ENCODE measurements at places on chromosomes 16 and 17.

GRCh38 chr17:40259505-40259904, 28.2 kb upstream of the CDC6 start:
- no peaks in the 10 kb centered on the region for H3K27me3 ChIP-seq
- H3K27ac ChIP-seq = no peak overlapping the region
- H3K4me3 ChIP-seq = no peak overlapping the region

DNA sequence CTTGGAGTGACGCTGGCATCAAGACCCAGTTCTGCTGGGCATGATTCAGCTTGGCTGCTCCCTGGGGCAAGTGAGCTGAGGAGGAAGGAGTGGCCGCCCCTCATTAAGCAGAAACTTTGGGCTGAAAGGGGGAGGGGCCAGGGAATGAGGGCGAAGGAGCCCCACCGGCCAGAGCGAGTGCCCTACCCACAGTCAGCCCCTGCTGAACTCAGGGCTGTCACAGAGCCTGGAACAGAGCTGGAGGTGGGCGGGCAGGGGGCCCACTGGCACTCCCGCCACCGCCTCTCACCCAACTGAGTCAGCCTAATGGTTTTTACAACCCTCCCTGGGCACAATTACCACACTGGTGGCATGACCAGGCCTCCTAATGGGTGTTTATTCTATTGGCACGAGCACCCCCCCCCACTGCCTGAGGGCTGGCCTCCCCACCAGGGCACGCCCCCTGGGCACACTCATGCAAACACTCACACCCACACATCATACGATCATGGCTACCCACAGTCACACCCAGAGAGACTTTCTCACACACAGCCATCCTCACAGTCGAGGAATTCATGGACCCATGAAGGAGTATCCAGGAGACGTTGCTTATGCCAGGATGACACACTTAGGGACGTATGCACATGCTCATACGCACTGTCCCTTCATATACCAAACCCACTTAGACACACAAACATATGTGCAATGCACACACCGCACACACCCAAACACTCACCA, 19.2 kb downstream of the UNC119 start:
- no peak overlapping the region for H3K27ac ChIP-seq
- H3K27me3 ChIP-seq = no peaks in the 10 kb centered on the region
- no peak overlapping the region for H3K4me3 ChIP-seq

GRCh38 chr17:28950752-28951427, 428 bp downstream of the PHF12 start:
- H3K4me3 ChIP-seq = peak overlapping the region; percentile 91
- DNase-seq = no peak
- peak overlapping the region; percentile 76 for H3K27ac ChIP-seq
- H3K4me1 ChIP-seq = peaks cover 38% of the 10 kb centered on the region
- no peaks in the 10 kb centered on the region for H3K27me3 ChIP-seq
- no peaks in the 10 kb centered on the region for H3K36me3 ChIP-seq

GRCh38 chr17:37643118-37643766, at the start of gene DDX52:
TSS of gene DDX52 (minus strand) at chr17:37643446. CDS start at chr17:37643420, 26 bp downstream.
- H3K27ac ChIP-seq = peak within 1 kb of the TSS; percentile 89
- H3K4me3 ChIP-seq = peak within 1 kb of the TSS; percentile 97
- no peaks in the 10 kb centered on the region for H3K36me3 ChIP-seq
- no peaks in the 10 kb centered on the region for H3K27me3 ChIP-seq

GRCh38 chr16:88019821-88020515, 68.7 kb downstream of the BANP start:
- H3K4me3 ChIP-seq = no peak overlapping the region
- peaks cover 10% of the 10 kb centered on the region for H3K36me3 ChIP-seq
- H3K4me1 ChIP-seq = no peaks in the 10 kb centered on the region
- DNase-seq = no peak

DNA sequence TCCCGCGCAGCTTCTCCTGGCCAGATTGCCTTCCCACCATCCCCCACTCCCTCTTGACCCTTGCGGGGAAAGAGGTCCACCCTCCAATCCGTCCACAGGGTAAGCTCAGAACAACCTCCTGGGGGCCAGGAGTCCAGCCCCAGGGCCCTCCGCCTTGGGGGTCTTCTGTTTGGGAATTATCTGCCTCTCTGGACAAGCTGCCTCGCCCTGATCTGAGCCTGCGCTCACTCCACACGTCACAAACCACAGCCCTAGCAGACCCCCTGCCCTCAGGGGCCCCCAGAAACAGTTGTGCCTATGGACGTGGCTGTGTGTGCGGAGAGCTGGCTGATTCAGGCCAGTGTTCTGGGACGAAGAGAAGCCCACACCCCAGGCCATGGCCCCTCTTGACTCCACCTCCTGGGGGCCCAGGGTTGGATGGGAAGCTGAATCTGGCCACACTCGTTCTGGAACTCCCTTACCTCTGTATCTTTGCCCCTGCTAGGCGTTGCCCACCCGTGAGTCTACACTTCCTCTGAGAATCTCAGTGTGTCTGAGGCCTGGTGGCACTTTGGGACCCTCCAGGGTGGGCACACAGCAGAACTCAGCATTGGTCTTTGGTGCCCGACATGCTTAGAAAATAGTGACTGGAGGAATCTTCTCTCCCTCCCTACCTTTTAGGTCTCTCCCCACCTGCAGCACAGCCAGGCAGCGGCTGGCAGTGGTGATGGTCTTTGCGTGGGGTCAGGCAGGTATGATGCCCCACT, 119.9 kb upstream of the SMURF2 start:
- H3K4me1 ChIP-seq = peaks cover 29% of the 10 kb centered on the region
- H3K27ac ChIP-seq = peak overlapping the region; percentile 86
- H3K36me3 ChIP-seq = peaks cover 32% of the 10 kb centered on the region
- H3K27me3 ChIP-seq = peaks cover 61% of the 10 kb centered on the region
- H3K4me3 ChIP-seq = peak overlapping the region; percentile 57

- no peaks in the 10 kb centered on the region for H3K27me3 ChIP-seq
- H3K27ac ChIP-seq = peak overlapping the region; percentile 99
- H3K4me3 ChIP-seq = peak overlapping the region; percentile 59
- H3K36me3 ChIP-seq = no peaks in the 10 kb centered on the region
- H3K4me1 ChIP-seq = peaks cover 39% of the 10 kb centered on the region
- DNase-seq = no peak
Measured at GRCh38 chr17:43367737-43368242, 31.0 kb upstream of the ARL4D start.

DNA sequence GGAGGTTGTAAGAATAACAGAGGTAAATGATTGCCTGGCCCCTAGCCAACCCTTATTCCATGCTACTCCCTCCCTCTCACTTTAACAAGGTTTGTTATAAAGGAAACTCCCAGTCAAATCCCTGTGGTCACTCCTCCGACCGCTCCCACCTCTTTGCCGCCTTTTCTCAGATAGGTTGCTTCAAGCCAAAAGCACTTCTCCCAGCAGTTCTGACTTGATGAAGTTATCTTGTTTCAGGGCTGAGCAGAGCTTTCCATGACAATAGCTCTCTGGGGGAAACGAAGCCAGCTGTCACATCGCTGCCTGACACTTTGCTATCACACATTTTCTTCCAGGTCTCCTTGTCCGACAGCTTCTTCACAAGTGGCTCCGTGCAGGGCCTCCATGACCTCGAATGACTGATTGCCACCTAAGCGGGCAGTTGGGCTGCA, 278.6 kb downstream of the HAPSTR1 start:
- H3K27ac ChIP-seq = no peak overlapping the region
- H3K36me3 ChIP-seq = no peaks in the 10 kb centered on the region
- peak; percentile 61 for DNase-seq
- no peak overlapping the region for H3K4me3 ChIP-seq
- H3K27me3 ChIP-seq = no peaks in the 10 kb centered on the region

DNA sequence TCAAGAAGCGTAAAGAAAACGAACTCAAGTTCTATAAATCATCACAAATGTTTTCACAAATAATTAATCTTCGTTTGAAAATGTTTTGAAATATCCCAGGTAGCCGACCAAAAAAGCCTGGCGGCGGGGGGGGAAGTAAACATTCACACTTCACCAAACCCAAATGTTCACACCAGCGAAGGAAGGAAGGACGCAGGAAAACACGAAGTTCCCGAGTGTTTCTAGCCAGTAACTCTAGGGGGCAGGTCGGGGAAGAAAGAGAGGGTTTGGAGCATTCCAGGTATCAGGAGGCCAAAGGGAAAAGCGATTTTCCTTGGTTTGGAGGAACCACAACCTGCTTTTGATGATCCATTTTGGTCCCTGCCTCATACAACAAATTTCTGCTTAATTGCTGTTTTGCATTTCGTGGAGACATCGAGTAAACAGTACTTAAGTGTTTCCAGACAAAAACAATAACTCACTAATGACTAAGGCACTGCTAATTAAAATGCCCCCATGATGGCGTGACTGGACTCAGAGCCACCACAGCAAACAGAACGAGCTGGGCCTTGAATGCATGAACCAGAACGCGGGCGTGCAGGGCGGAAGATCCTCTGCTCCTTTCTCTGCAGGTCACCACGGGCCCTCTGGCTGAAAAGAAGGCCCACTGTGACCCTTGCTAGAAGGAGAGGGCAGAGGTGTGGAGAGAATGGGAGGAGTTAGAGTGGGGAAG, 16.6 kb downstream of the ZFHX3 start:
- DNase-seq = no peak
- no peak overlapping the region for H3K27ac ChIP-seq
- H3K27me3 ChIP-seq = no peaks in the 10 kb centered on the region
- H3K4me1 ChIP-seq = peaks cover under 1% of the 10 kb centered on the region
- H3K36me3 ChIP-seq = no peaks in the 10 kb centered on the region

DNA sequence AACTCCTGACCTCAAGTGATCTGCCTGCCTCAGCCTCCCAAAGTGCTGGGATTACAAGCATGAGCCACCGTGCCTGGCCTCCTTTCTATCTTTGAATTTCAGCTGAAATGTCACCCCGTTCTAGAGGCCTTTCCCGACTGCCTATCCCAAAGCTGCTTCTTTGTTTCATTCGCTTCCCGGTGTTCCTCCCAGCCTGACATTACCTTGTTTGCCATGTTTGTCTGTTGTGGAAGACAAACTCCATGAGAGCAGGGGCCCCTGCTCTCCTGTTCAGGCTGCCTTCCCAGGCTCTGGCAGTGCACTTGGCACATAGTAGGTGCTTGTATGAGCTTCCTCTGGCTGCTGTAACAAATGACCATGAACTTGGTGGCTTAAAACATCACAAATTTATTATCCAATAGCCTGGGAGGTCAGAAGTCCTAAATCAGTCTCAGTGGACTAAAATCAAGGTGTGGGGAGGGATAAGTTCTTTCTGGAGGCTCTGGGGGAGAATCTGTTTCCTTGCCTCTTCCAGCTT, 2.6 kb upstream of the CCL22 start:
- H3K27ac ChIP-seq = no peak overlapping the region
- no peaks in the 10 kb centered on the region for H3K36me3 ChIP-seq
- H3K4me3 ChIP-seq = no peak overlapping the region

- peak; percentile 66 for DNase-seq
- H3K27ac ChIP-seq = peak overlapping the region; percentile 99
- H3K27me3 ChIP-seq = no peaks in the 10 kb centered on the region
- peaks cover 41% of the 10 kb centered on the region for H3K4me1 ChIP-seq
- peaks cover 8% of the 10 kb centered on the region for H3K36me3 ChIP-seq
Measured at GRCh38 chr17:75783803-75784472, 668 bp upstream of the UNK start.

DNA sequence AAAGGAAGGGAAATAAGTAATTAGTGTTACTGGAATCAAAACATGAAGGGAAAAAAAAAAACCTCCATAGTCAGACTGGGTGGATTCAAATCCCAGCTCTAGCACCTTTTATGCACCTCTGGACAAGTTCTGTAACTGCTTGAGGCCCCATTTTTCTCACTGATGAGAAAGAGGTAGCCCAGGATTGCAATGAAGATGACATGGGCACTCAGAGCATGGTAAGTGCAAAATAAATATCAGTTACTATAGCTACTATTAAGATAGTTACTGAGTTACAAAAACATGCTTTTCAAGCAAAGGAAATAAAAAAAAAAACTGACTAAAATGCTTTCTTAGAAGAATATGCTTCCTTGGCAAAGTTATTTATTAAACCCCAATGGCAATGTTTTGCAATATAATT, 58.8 kb downstream of the CEP95 start:
- DNase-seq = no peak
- H3K27ac ChIP-seq = no peak overlapping the region
- H3K27me3 ChIP-seq = no peaks in the 10 kb centered on the region
- no peaks in the 10 kb centered on the region for H3K36me3 ChIP-seq
- H3K4me1 ChIP-seq = no peaks in the 10 kb centered on the region
- no peak overlapping the region for H3K4me3 ChIP-seq

DNA sequence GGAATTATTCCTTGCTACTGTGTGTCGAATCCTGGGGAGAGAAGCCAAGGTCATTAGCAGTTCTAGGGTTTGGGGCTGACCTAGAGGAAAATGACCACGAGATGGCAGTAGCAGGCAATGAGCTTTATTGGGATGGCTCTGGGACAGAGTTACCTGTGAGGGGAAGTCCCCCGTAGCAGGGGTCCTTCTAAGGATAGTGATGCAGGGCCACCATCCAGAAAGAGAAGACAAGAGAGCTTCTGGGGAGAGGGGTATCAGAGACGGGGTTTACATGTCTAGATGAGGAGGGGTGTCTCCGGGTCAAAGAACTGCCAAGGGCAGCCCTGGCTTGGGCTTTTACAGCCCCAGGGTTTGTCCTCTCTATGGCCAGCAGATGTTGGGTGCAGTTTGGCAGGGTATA, 6.4 kb upstream of the GGT6 start:
- no peak overlapping the region for H3K27ac ChIP-seq
- H3K4me1 ChIP-seq = peaks cover 3% of the 10 kb centered on the region
- H3K27me3 ChIP-seq = no peaks in the 10 kb centered on the region

GRCh38 chr17:48593840-48594537, 410 bp upstream of the HOXB5 start:
- no peak overlapping the region for H3K4me3 ChIP-seq
- peaks cover 47% of the 10 kb centered on the region for H3K4me1 ChIP-seq
- H3K36me3 ChIP-seq = no peaks in the 10 kb centered on the region

- no peak overlapping the region for H3K4me3 ChIP-seq
- no peaks in the 10 kb centered on the region for H3K27me3 ChIP-seq
- no peak overlapping the region for H3K27ac ChIP-seq
- no peaks in the 10 kb centered on the region for H3K36me3 ChIP-seq
- H3K4me1 ChIP-seq = no peaks in the 10 kb centered on the region
Measured at GRCh38 chr16:86261379-86261778, 248.9 kb upstream of the FOXF1 start.

- no peaks in the 10 kb centered on the region for H3K36me3 ChIP-seq
- H3K4me1 ChIP-seq = peaks cover 33% of the 10 kb centered on the region
- no peaks in the 10 kb centered on the region for H3K27me3 ChIP-seq
- peak overlapping the region; percentile 96 for H3K27ac ChIP-seq
- DNase-seq = no peak
Measured at GRCh38 chr16:67846063-67846319, 742 bp upstream of the NUTF2 start.

- H3K27me3 ChIP-seq = no peaks in the 10 kb centered on the region
- H3K4me3 ChIP-seq = peak overlapping the region; percentile 46
- H3K27ac ChIP-seq = no peak overlapping the region
- no peak for DNase-seq
Measured at GRCh38 chr16:30997725-30998711, 12.4 kb downstream of the STX1B start.

GRCh38 chr17:329784-330420, 22.7 kb downstream of the RPH3AL start:
- no peaks in the 10 kb centered on the region for H3K36me3 ChIP-seq
- H3K27ac ChIP-seq = peak overlapping the region; percentile 95
- no peak for DNase-seq

GRCh38 chr17:61495161-61495857, 43.1 kb downstream of the TBX4 start:
- H3K36me3 ChIP-seq = no peaks in the 10 kb centered on the region
- no peak overlapping the region for H3K27ac ChIP-seq
- DNase-seq = no peak
- no peak overlapping the region for H3K4me3 ChIP-seq
- no peaks in the 10 kb centered on the region for H3K4me1 ChIP-seq

GRCh38 chr17:6660805-6661463, 9.4 kb downstream of the C17orf100 start:
- H3K36me3 ChIP-seq = no peaks in the 10 kb centered on the region
- peaks cover 32% of the 10 kb centered on the region for H3K27me3 ChIP-seq
- H3K4me3 ChIP-seq = no peak overlapping the region
- no peaks in the 10 kb centered on the region for H3K4me1 ChIP-seq

Data from heart left ventricle (tissue), 16 donors.